ENCODE measurements at places on chromosomes 4 and X. TPM values are rescaled to one million over a fixed set of nuclear protein-coding genes. Genes with fewer than 3 reads are reported as not detected.

DNA sequence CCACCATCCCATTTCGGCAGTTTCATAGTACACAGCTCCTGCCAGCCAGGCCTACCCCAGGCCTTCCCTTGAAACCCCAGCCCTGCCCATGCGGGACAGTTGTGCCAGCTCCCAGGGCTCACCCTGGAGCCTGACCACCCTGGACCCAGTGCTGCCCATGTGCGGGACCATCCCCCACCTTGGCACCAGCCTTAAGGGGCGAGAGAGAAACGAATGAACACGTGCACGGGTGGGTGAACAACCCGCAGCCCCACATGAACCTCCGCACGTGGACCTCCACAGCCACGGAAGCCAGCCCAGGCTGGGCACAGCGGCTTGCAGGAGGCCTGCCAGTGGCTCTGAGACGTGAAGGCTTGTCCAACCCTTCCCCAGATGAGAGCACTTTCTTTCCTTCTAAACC lies 76.0 kb upstream of the MXD4 start:
- DNase-seq = no peak

DNA sequence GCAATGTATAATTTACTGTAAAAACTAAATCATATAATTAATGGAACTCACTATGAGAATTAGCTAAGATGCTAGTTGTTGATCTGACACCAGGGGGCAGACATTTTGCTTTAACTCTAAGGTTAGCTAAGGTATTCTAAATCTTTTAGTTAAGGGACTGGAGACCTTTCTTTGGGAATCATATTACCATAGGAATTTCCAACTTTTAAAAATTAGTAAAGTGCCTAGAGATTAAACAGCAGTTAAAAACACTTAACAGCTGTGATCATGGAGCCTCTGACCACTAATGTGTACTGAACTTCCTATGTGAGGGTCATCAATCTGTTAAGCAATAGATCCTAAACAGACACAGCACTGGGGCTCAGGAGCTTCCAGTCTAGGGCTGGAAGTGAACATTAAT lies 226.6 kb downstream of the NSUN7 start:
- DNase-seq = no peak

GRCh38 chr4:30720021-30720660 lies at the start of gene PCDH7:
TSS of gene PCDH7 (plus strand) at chr4:30720369. CDS start at chr4:30721423, 1,054 bp downstream.
- peak; percentile 30 for DNase-seq

DNA sequence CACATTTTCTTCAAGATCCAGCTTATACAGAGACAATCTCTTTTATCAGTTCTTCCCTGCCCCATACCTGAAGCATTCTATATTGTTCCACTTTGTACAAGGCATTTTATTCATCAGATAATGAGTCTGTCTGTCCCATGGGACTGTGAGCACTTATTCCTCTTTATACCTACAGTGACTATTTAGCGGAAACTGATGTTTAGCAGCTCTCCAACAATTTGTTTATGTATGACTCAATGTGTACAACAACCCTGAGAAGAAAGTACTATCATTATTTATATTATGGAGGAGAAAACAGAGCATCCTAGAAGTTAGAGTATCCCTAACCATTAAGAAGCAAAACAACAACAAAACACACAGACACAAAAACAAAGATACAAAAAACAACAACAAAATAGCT lies 306.5 kb downstream of the PRDM5 start:
- DNase-seq = no peak

IL1RAPL2 gene
- total RNA-seq = 0.08 TPM

MED14 gene
- total RNA-seq = 40.9 TPM

Data from heart left ventricle (tissue), 16 donors.